ENCODE measurements at places on chromosomes 4 and X.

DNA sequence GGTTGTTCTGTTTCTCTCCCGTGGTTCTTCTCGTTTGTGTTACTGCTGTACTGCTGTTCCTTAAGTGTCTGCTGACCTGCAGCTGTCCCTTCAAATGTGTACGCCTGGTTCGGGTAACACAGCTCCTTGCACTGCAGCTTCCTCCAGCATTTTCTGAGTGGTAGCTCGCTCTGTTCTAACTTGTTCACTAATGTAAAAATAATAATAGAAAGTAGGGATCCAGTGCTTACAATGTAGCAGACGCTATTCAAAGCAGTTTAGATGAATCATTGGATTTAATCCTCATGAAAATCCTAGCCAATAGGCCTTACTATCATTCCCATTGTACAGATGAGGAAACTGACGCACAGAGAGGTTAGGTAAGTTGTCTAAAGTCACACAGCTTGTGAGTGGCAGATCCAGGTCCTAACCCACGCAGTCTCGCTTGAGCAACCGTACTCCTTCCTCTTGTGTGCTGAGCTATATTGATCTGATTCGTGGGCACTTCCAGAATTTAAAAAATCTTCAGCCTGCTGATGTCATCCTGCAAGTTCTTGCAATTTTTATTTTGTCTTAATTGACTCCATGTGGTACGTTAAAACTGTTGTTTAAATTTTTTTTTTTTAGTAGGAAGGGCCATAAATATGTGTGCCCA lies 448.2 kb upstream of the FAT1 start:
- DNase-seq = no peak

DNA sequence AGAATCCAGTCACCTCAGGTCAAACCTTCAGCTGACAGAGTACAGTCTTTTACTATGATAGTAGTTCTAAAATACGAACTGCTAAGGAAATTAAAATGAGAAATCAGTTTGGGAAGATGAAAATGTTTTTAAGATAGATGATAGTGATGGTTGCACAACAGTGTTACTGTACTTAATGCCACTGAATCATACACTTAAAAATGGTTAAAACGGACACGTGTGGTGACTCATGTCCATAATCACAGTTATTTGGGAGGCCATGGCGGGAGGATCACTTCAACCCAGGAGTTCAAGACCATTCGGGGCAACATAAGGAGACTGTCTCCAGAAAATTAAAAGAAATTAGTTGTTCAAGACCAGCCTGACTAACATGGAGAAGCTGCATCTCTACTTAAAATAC lies 41.4 kb downstream of the ABHD18 start:
- no peak for DNase-seq

DNA sequence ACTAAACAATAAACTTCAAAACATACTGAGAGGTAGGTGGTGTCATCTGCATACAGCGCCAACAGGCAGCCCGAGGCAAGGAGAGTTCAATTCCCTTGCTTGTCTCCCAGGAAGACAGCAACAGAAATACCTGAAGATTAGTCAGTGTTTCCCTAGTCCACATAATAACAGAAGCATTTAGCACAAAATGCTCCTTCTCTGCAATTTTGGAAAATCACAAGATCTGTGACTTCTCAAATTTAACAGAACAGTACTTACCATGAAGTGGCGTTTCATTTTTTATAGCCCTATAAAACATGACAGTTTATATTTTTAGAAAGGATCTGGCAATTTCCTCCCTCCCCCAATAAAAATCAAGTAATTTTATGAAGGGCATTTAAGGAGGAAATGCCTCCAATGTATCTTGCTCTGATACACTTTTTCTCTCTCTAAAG lies 67.1 kb upstream of the MYOZ2 start:
- DNase-seq = no peak

DNA sequence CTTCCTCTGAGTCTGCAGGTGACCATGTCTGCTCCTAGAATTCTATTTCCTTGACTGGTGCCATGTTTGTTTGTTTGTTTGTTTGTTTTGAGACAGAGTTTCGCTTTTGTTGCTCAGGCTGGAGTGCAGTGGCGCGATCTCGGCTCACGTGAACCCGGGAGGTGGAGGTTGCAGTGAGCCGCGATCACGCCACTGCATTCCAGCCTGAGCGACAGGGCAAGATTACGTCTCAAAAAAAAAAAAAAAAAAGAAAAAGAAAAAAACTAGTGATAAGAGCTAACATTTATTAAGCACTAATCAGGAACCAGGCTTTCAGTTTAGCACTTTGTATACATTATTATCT lies 7.2 kb downstream of the SAT1 start:
- DNase-seq = no peak

- no peak for DNase-seq
These were observed 28.8 kb upstream of the GRIA3 start for GRCh38 chrX:123155327-123155726.

- DNase-seq = no peak
These were observed 31.9 kb downstream of the ANAPC10 start for GRCh38 chr4:145066063-145066501.

- no peak for DNase-seq
These were observed 32.9 kb downstream of the HTT-AS start for GRCh38 chr4:3041192-3042142.

- DNase-seq = no peak
These were observed 572.7 kb upstream of the TENM3 start for GRCh38 chr4:181670506-181670905.

DNA sequence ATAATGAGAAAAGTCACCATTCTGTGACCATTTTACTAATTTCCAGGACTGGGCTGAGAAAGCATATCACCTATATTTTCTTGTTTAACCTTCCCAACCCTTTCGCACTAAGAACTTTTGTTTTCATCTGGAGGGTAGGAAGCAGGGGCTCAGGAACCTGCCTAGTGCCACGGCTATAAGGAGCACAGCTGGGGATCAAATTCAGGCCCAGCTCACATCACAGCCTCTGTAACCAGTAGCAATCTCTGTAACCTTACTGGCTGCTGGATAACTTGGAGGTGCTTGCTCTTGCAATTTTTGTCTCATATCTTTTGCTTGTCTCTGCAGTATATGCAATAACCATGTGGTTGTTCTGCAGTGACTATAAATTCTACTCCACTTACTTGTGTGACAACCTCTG lies 76.7 kb upstream of the PLAC1 start:
- DNase-seq = no peak

GRCh38 chrX:1483843-1484637 lies 31.3 kb upstream of the ASMTL start:
- DNase-seq = no peak

- no peak for DNase-seq
These were observed 27.6 kb downstream of the ARFIP1 start for GRCh38 chr4:152807294-152807829.

GRCh38 chrX:135982860-135983259 lies 2.4 kb upstream of the SLC9A6 start:
- no peak for DNase-seq

- no peak for DNase-seq
These were observed 814 bp downstream of the SPON2 start for GRCh38 chr4:1171311-1172227.
